Glutamatergic neuron (in vitro differentiated cells): ENCODE measurements at places on chromosomes 2 and 18. TPM values are rescaled to one million over a fixed set of nuclear protein-coding genes. Genes with fewer than 3 reads are reported as not detected.

DNA sequence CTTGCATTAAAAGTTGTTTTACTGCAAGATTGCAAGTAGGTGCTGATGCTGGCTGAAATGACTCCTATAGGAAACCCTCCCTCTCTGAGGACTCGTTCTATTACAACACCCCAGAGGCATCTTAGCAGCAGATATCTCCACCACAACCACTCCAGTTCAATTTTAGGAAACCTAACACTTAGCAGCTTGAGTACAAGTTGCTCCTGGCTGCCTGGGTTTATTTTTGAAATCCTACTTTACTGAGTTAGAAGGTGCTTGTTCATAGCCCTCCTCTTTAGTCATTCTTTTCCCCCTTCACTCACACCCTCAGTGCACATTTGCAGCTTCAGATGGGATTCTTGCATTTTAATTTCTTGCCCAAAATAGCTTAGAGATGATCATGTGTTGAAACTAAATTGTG lies 111.5 kb downstream of the MTCL1 start:
- no peak for DNase-seq
- H3K4me3 ChIP-seq = no peak overlapping the region
- H3K27me3 ChIP-seq = peaks cover 2% of the 10 kb centered on the region
- H3K27ac ChIP-seq = no peak overlapping the region
- peaks cover 14% of the 10 kb centered on the region for H3K36me3 ChIP-seq
- H3K4me1 ChIP-seq = no peaks in the 10 kb centered on the region

Gene NEDD4L
- 209 TPM for total RNA-seq

DNA sequence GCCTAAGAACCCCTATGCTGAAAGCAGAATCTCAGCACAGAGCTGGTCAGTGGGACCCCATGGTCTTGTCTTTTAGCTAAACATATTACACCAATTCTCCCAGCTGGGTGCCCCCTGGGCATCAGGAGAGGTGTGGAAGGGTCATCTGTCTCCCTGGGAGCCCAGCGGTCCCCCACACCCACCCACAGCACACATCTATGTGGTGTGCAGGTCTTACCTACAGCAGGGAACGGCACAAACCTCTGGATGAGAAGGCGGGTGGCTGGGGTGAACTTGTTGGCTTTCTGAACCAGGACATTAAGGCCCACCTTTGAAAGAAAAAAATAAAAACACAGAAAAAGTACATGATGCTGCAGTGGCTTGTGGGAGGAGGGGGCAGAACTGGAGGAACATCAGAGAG lies 70.7 kb downstream of the EMX1 start:
- H3K4me1 ChIP-seq = no peaks in the 10 kb centered on the region
- peaks cover 4% of the 10 kb centered on the region for H3K27me3 ChIP-seq
- H3K4me3 ChIP-seq = no peak overlapping the region
- no peaks in the 10 kb centered on the region for H3K36me3 ChIP-seq
- no peak overlapping the region for H3K27ac ChIP-seq

DNA sequence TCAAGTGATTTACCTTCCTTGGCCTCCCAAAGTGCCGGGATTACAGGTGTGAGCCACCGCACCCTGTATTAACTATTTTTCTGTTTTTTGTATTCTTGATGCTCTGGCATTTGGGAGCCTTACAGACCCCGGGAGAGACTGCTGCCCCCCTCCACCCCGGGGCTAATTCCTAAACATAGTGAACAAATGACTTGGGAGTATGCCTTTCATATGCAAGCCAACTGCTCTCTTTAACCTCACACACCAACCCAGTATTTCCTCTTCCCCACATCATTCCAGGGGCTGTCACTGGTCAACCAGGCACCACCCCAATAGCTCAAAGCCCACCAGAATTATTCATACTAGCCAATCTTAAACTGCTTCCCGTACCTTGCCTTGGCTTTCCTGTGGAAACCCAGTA lies 79.7 kb downstream of the PDK1 start:
- peaks cover 3% of the 10 kb centered on the region for H3K4me1 ChIP-seq
- DNase-seq = no peak
- no peaks in the 10 kb centered on the region for H3K27me3 ChIP-seq
- H3K27ac ChIP-seq = no peak overlapping the region
- H3K4me3 ChIP-seq = no peak overlapping the region

DNA sequence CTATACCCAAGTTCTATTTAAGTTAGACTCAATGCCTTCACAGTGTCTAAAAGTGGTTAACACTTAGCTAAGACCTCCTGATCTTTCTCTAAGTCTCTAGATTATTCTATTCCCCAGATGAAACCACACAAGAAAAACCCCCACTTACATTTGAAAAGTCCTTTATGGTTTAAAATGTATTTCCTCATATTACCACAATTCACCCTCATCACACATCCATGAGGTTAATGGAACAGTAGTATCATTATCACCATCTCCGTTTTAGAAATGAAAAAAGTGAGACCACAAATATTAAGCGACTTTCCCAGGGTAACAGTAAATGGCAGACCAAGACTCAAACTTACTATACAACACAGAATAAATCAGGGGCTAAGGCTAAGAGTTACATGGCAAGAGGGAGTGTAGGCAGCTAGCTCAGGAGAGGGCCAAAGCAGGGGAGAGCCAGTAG lies 28.6 kb downstream of the EPG5 start:
- no peaks in the 10 kb centered on the region for H3K27me3 ChIP-seq
- no peak overlapping the region for H3K27ac ChIP-seq
- H3K36me3 ChIP-seq = peaks cover 4% of the 10 kb centered on the region
- DNase-seq = no peak
- H3K4me1 ChIP-seq = no peaks in the 10 kb centered on the region
- no peak overlapping the region for H3K4me3 ChIP-seq

- H3K4me3 ChIP-seq = no peak overlapping the region
- no peak for DNase-seq
- H3K36me3 ChIP-seq = no peaks in the 10 kb centered on the region
- H3K27ac ChIP-seq = peak overlapping the region; percentile 15
These were observed 62.6 kb downstream of the SMAD7 start for GRCh38 chr18:48887905-48888772.

Gene SLC16A14
- 4.4 TPM for total RNA-seq

Gene VWC2L
- 0.15 TPM for total RNA-seq

- H3K27me3 ChIP-seq = no peaks in the 10 kb centered on the region
- no peaks in the 10 kb centered on the region for H3K36me3 ChIP-seq
- DNase-seq = no peak
- no peak overlapping the region for H3K4me3 ChIP-seq
These were observed 12.2 kb upstream of the ARL5A start for GRCh38 chr2:151840216-151841046.

- H3K27me3 ChIP-seq = no peaks in the 10 kb centered on the region
- DNase-seq = no peak
- H3K4me3 ChIP-seq = no peak overlapping the region
- H3K4me1 ChIP-seq = peaks cover 3% of the 10 kb centered on the region
- no peaks in the 10 kb centered on the region for H3K36me3 ChIP-seq
These were observed 264.6 kb downstream of the RBM43 start for GRCh38 chr2:150997066-150997465.

DNA sequence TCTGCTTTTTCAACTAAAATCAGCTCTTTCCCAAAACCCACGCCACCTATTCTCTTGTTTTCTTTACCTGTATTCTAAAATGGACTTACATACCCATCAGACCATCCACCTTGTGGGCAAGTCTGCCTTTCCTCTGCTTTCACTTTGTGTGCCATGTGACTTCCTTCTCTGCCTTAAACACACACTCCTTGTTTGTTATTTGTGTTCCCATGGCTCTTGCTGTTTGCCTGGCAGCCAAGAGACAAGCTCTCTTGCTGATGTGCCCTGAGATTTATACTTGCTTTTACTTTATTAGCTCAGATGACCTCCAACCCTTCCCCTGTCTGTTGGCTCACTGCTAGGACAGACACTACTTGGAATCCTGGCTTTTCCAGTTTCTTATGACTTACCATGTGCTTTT lies 309.7 kb upstream of the LRRTM4 start:
- H3K27me3 ChIP-seq = no peaks in the 10 kb centered on the region
- peaks cover 22% of the 10 kb centered on the region for H3K36me3 ChIP-seq
- no peak for DNase-seq
- no peak overlapping the region for H3K4me3 ChIP-seq

Gene OTOS
- not detected for total RNA-seq

Gene RFX8
- 1.0 TPM for total RNA-seq

DNA sequence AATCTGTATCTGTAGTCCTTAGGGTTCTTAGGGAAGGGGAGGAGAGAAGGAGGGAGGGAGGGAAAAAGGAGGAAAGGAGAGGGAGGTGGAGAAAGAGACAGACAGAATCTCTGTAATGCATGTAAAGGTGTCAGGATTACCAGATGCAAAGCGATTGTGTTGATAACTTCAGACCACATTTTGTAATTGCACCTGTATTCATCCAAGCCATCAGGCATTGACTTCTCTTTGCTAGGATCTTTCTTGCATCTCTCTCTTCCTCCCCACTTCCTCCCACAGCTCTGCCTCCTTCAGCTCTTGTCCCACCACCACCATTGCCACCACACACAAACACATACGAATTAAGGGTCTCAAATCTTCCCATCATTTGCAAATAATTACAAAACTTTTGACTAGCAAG lies 91.4 kb downstream of the AOX1 start:
- DNase-seq = no peak
- no peak overlapping the region for H3K27ac ChIP-seq

- no peak overlapping the region for H3K27ac ChIP-seq
- H3K36me3 ChIP-seq = no peaks in the 10 kb centered on the region
- H3K4me1 ChIP-seq = peaks cover 3% of the 10 kb centered on the region
These were observed 19.4 kb downstream of the FZD5 start for GRCh38 chr2:207750345-207750744.
